ENCODE measurements at places on chromosomes 4 and X.

DNA sequence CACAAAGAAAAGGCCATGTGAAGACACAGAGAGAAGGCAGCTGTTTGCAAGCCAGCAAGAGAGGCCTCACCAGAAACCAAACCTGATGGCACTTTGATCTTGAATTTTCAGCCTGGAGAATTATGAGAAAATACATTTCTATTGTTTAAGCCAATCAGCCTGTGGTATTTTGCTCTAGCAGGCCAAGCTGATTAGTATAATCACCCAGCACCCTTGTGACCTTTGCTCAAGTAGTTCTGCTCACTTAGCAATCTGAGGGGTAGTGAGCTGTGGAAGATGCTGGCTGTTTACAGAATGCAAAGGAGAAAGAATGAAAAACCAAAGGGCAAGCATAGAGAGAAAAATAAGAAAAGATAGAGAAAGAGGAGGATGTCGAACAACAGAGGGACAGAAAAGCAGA is 396.4 kb upstream of the BOD1L1 start:
- DNase-seq, result no peak

DNA sequence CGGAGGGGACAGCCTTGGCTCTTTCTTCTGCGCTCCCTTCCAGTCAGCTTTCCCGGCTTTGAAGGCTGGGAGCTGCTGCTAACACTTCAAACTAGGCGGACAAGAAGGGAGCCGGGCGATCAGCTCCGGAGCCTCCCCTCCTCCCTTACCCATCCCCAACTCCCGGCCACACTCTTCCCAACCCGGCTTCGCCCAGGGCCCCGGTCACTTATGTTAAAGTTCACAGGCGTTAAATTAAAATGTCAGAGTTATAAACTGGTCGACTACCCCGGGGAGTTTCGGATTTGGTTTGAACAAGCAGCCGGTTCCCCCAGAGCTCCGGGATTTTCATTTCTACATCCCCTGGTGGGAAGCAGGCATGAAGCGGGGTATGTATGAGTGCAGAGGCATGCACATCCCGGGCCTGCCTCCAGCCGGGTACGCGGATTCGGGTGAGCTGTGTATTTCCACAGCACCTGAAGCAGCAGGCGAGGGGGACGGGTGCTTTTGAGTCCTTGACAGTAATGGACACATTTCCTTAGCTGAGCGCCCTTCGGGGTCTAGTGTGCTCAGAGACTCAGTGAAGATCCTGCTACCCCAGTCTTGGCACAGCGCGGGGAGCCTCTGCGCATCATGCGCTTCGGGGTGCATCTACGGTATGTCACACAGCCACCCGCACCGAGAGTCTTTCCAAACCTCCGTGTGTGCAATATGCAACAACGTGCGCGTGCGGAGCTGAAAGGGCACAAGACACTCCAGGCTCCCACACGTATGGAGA is 880 bp downstream of the UNC5C start:
- DNase-seq, result no peak

DNA sequence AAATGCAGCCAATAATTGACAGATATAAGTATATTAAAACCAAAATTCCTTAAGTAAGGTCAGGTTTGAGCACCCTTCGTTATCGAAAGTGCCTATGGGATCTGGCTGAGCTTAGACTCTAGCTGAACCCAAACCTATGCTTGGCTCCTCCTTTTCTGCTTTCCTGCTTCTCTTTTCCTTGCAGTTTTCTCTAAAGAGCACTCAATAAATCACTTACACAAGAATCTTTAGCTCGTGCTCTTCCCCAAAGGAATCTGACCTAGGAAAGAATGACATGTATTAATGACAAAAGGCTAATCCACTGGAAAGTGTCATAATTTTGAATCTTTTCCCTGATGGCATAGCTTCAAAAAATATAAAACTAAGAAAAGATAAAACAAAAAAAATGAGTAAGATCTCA is 282.7 kb downstream of the DKK2 start:
- DNase-seq, result no peak

GRCh38 chrX:20437683-20438082 is 171.0 kb upstream of the RPS6KA3 start:
- no peak for DNase-seq
